Activated CD8-positive, alpha-beta memory T cell treated with anti-CD3 and anti-CD28 coated beads for 1 hour (primary cell): ENCODE measurements at places on chromosomes 3 and 15.

DNA sequence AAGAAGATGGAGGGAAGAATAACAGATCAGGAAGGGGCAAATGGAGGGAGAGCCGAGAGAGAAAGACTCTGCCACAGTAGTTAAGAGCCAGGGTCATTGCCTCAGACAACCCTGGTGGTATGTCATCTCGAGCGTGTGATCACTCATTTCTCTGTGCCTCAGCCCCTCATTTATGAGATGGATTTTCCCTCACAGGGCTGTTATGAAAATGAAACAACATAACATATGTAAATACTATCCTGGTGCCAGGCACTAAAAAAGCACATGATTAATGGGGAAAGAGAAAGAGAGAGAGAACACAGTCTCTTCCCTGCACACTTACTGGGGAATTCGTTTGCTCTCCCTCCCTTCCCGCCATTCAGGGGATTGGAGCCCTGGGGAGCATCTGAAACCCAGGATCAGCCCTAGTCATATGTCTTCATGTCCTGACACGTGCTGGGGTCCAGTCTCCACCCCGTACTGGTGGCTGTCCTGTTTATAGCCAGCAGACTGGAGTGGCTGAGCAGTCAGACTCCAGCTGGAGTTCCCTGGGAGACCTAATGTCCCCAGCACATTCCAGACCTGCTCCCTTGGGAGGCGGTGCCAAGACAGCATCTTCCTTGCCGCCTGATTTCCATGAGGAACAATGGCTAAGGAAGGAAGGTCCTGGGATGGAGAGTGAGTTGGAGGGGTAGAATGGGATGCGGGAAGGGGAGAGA is 14.7 kb upstream of the AMOTL2 start:
- no peak for DNase-seq

DNA sequence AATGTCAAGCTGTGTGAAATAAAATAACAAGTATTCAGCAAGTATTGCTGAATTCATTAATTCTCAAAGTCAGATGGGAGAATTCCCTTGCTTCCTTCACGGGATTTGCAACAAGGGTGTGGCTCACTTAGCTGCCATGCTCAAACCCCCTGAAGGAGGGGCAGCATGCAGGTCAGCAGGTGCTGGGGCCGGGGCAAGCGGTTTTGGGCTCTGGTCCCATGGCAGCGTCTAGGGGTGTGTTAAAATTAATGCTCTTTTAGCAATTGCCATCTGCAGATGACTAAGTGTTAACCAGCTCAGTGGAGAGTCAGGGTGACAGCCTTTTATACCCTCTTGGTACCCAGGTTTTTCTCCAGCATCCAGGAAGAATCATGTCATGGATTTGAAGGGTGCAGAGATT is 40.0 kb upstream of the RBMS3 start:
- no peak for DNase-seq

DNA sequence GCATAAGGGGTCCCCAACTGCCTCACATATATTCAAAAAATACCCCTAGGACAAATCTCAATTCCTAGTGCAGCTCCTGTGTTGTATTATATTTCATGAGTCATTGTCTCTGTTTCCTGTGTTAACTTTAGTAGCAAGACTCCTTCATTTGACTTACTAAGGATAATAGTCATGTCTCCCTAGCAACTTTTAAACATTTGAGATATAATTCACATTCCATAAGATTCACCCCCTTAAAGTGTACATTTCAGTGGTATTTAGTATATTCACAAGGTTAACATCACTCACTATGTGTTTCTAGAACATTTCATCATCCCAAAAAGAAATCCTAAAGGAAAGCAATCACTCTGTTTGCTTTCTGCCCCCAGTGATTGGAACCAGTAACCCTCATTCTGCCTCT is 121.3 kb upstream of the WNT7A start:
- DNase-seq = no peak

DNA sequence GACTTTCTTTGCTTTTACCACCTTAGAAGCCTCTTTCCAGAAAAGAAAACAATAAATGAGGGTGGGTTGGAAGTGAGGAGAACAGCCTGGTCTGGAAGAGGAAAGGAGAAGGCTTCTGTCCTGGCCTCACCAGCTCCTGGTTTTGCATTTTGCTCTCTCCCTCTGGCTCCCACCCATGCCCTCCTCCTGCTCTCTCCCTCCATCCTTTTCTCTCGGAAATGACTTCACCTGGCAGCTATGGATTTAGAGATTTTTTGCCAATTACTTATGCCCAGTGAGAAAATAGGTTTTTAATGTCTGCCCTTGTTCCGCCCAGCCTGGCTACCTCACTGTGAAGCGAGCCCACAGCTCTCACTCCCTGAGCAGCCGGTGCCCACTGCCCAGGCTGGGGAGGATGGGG is 77.9 kb upstream of the NTRK3 start:
- no peak for DNase-seq

DNA sequence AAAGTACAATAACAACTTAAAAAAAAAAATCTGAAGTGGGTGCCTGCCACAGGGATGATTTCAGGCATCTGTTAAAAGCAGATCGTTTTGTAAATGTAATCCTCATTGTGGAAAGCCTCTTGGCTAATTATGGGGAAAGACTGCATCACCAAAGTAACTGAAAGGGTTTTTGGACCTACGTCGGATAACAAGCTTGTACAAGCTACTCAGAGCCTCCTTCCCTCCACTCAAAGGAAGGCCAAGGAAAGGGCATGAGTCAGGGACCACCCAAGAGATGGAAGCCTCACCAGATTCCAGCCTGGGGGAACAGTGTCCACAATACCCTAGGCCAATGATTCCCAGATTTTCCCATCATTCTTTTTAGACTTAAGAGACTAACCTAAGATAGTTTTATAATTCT is 84.3 kb downstream of the ATP1B3 start:
- no peak for DNase-seq

DNA sequence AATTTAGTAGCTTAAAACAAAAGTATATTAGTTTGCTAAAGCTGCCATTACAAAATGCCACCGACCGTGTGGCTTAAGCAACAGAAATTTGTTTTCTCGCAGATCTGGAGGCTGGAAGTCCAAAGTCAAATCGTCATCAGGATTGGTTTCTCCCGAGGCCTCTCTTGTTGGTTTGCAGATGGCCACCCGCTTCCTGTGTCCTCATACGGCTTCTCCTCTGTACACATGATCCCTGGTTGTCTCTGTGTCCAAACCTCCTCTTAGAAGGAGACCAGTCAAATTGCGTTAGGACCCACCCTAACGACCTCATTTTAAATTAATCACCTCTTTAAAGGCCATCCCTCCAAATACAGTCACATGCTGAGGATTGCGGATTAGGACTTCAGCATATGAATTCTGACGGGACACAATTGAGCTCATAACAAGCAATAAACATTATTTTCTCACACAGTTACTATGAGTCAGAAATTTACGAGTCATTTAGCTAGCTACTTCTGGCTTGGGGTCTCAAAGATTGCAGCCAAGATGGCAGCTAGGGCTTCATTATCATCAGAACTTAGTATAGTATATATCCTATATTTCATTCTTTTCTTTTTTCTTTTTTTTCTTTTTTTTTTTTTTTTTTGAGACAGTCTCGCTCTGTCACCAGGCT is 58.4 kb downstream of the RPL39L start:
- DNase-seq = no peak

DNA sequence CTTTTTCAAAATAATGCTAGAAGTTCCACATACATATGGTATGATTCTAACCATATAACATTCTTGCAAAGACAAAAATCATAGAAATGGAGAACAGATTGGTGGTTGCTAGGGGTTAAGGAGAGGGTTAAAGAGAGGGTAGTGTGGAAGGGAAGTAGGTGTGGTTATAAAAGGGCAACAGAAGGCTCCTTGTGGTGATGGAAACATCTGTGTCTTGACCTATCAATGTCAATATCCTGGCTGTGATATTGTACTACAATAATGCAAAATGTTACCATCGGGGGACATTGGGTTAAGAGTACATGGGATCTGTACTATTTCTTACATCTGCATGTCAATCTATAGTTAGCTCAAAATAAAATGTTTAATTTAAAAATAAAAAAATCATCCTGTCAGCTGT is 67.8 kb upstream of the FSIP1 start:
- DNase-seq = no peak

GRCh38 chr15:71530116-71530515 is 280.2 kb upstream of the NR2E3 start:
- no peak for DNase-seq

DNA sequence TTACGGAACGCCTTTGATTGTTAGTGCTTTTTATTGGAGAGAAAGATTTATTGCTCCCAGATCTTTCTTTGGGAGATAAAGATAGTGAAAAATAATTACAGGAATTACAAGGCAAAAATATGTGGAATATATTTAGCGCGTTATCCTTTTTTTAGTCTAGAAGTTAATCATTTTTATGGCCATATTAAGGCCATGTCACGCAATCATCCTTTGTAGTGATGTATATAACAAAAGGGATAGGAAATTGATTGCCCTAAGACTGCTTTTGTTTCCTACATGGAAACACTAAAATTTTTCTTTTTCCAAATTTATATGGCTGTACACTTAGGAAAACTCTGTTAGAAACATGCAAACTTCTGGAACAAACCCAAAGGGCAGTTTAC is 1.5 kb downstream of the TRPC1 start:
- DNase-seq = no peak

DNA sequence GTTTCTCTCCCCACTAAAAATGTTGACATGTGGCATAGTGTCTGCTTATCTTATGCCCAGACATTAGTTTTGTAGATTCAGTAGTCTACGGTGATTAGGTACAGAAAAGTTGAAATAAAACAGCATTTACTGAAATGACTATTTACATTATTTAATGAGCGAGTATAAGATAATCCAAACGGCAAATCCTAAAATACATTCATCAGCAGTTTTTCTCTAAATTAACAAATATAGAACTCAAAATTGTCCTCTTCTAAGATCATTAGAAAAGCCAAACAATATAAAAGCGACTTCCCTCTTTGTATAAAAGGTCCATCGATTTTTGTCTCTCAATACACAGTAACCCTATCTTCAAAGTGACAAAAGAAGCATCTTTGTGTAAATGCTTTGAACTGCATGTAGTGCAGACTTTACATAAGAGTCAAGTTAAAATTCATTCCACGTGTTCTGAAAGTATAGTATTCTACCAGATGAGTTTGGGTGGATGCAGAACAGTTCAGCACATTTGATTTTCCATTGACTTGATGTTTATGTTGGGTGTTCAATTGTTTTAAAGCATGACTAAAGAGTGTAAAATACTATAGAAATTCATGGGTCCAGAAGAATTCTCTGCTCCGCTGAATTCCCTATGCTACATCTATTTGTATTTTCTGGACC is 480.8 kb upstream of the DPH6 start:
- no peak for DNase-seq

DNA sequence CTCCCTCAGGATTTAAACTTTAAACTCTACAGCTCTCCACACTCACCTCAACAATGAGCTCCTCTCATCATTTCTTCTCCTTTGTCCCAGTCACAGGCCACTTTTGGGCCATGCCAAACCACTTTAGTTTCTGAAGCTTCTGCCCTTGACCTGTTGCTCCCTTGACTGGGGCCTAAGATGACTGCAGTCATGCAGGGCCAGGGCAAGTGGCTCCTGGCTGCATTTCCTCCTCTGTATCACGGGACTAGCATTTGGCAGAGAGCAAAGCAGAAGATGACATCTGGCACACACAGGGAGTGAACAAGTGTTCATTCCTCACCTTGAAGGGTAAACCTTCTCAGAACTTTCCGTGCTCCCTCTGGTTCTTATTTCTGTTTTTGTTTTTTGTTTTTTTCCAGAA is 136.9 kb downstream of the PDE8A start:
- DNase-seq = no peak

DNA sequence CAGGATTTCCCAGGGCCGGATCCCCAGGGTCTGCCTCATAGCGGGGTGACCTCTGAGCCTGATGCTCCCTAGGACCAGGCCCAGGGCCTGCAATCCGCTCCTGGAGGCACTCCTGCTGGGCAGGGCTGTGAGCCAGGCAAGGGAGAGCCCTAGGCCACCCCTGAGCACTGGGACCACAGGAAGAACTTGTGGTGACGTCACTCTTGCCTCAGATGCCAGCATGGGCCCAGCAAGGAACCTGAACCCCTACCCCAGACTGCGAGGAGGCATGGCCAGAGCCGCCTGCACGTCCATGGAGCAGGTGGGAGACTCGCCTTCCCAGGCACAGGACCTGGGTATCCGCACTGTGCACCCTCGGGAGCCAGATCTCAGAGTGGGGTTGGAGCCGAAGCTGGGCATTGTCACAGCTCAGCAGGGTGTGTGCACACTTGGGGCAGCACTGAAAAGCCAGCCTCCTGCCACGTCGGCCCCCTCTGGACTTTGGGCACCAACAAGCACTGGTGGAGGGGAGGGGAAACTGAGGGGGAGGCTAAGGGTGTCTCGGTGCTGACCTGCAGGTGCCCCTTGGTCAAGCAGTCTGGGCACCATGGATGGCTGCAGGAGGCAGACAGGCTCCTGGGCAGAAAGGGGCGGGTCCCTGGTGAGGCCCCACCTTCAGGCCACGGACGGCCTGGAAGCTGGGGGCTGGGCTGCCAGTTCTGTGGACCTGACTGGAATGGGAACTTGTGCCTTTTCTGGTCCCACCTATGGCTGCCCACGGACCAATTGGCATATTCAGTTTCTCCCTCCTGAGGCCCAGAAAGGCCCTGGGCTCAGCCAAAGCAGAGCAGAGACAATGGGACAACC is 49.3 kb downstream of the SLC6A20 start:
- no peak for DNase-seq

GRCh38 chr3:71162221-71162620 is 421.3 kb downstream of the FOXP1 start:
- no peak for DNase-seq

GRCh38 chr3:138890555-138891187 is 55.9 kb upstream of the PIK3CB start:
- no peak for DNase-seq

GRCh38 chr3:150184426-150185071 is 213.9 kb upstream of the PFN2 start:
- no peak for DNase-seq

GRCh38 chr3:120567370-120568201 is 28.6 kb upstream of the NDUFB4 start:
- DNase-seq = no peak

DNA sequence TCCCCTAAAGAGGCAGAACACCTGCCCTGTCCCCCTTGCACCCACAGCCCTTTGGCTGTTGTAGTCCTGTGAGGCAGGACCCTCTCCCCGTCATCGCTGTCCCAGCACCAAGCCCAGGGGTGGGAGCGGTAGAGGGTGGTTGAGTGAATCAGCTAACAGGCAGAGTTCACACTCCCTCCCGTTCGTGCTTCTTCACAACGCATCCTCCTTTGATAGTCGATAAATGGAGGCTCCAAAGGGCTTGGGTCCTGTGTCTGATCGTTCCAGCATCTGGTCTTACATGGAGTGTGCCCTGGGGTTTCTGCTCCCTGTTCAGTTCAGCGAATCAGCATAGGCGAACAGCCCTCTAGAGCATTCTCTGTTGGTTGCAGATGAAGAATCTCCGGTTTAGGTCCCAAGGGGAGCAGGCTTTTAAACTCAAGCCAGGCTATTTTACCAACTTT is 820 bp upstream of the HMCES start:
- DNase-seq = no peak

DNA sequence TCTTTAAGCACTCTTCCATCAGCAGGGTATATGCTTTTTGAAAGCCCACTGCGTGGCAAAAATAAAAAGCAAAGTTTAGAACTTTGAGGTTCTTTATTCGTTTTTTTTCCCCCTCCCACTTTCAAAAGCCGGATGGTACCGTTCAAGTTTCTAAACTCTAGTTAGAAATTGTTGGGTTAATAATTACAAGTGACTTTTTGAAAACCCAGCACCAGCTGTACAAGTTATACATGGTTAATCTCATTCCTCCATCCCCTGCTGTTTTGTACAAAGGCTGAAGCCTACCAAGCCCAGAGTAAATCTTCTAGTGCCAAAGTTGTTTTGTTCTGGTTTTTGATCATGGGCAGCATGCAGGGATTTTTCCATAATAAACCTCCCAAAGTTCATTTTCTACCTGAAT is 48.6 kb downstream of the WDR72 start:
- DNase-seq = no peak
